ENCODE measurements at places on chromosomes 1 and 21.

DNA sequence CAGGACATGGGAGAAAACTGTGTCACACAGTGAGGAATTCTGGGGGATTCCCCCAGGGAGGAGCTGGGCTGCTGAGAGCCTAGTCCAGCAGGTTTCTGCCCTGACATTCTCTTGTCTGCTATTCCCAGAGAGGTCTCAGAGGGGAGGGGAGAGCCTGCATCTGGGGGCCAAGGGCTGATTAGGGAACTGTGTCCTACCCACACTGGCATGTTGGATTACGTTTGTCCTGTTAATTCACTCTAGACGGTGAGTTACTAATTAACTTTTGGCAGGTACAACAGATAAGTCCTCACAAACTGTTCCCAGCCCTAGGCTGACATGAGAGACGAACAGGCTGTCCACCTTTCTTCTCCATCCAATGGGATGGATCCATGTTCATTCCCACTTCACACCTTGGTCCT is 2.6 kb upstream of the SH3BGRL3 start:
- no peak for DNase-seq

GRCh38 chr1:55117941-55118340 is 78.6 kb downstream of the PCSK9 start:
- DNase-seq = no peak

DNA sequence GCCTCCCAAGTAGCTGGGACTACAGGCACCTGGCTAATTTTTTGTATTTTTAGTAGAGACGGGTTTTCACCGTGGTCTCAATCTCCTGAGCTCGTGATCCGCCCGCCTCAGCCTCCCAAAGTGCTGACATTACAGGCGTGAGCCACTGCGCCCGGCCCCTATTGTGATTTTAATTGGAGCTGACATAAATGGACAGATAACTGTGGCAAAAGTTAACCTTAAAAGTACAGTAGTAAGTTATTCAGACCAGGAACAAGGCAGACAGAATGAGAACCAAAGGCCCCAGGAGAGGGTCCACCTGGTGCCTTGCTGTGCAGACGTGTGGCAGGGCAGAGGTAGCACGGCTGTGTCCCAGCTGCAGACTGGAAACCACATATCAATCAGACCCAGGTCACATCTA is 11.0 kb downstream of the TMEM201 start:
- no peak for DNase-seq

GRCh38 chr21:14877581-14878228 is 187.1 kb downstream of the NRIP1 start:
- no peak for DNase-seq

- no peak for DNase-seq
Measured at GRCh38 chr1:43565600-43566360, 35.1 kb downstream of the PTPRF start.
